BJ (cell line): ENCODE measurements at places on chromosomes 12 and 14.

DNA sequence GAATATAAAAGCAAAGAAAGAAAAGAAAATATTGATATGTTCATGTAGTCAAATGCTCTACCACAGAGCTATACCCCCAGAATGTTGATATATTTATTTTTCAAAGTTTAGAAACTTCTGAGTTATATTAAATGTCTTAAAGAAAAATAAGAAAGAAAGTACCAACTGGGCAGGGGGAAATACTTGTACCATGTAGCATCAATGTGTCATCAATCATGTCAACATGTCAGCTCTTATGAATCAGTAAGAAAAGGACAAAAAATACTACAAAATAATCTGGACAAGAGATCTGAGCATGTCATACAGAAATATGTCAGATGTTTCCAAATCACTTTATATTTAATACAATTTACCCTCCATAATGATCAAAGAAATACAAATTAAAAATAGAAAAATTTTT lies 595.1 kb upstream of the ATP2B1 start:
- no peak for DNase-seq

DNA sequence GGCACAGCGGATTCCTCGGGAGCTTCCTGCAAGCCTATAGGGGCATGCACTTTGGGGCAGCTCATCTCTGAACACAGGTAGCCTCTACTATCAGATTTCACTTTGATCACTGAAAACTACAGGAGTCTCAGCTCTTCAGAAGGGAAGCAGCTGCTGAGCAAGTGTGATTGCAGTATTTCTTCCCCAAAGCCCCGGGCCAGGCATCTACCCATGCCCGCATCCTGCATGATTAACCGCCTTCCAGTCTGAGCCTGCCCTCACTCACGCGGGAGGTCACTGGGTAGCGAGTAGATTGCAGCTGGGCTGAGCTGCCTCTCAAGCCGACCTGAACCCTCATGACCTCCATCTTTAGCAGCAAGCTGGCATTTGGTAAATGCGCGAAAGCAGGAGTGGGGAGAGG lies 334.7 kb downstream of the DPF3 start:
- DNase-seq, result no peak

GRCh38 chr12:100868487-100868886 lies 73.9 kb downstream of the ANO4 start:
- DNase-seq, result peak; percentile 11

- DNase-seq, result no peak
Observed at GRCh38 chr14:87952307-87953094, 40.5 kb downstream of the GALC start.

DNA sequence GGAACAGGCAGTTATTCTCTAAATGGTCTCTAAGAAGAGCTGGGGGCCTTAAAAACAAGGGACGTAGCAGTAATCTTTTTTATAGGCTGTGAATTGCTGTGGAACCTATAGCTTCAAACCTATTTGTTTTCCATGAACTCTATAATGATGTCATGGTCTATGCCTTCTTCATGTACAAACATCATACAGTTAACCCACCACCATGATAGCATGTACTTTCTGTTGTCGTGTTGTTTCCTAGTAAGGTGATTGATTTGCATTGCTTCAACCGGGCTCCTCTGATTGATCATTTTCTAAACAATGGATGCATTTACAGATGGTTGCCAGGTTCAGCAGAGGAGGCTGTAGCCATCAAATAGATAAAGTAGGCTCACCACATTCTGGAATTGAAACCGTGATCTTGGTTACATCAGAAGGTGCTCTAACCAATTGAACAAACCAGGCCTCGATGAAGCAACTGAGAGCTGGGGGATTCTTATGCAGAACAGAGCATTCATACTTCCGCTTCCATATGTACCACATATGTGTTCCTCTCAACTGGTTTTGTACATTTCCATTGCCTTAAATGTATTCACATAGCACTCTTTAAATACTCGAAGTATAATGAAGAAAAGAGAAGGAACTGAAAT lies 25.6 kb upstream of the PCNX1 start:
- no peak for DNase-seq

GRCh38 chr14:89024691-89025090 lies 200.2 kb downstream of the TTC8 start:
- no peak for DNase-seq

DNA sequence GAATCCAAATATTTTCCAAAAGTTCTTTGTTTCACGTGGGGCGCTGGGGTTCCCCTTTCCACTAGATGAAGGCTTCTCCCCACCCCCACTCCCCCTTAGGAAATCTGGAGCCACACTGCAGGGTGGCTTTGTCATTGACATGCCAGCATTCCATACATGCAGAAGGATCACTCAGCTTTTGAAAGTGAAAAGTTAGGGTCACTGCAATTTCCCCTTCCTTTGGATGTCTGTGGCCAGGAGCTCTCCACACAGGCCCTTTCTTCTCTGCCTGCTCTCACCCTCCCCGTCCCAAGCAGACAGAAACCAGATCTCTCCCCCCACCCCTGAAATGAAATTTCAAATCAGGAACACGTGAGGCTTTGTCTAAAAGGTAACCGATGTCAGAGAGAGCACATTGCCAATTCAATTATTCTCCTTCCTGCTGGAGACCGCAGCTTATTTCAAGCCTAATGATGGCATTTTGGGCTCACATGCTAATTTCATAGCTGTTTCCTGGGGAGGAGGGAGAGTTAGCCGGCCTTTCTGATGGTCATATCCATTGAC lies 153.9 kb upstream of the RFLNA start:
- no peak for DNase-seq

- DNase-seq, result no peak
Observed at GRCh38 chr14:22569106-22569736, 19.8 kb downstream of the DAD1 start.

- DNase-seq, result no peak
Observed at GRCh38 chr12:131054345-131055092, 100.8 kb downstream of the ADGRD1 start.

- DNase-seq, result no peak
Observed at GRCh38 chr12:118034429-118035189, 18.1 kb downstream of the RFC5 start.

DNA sequence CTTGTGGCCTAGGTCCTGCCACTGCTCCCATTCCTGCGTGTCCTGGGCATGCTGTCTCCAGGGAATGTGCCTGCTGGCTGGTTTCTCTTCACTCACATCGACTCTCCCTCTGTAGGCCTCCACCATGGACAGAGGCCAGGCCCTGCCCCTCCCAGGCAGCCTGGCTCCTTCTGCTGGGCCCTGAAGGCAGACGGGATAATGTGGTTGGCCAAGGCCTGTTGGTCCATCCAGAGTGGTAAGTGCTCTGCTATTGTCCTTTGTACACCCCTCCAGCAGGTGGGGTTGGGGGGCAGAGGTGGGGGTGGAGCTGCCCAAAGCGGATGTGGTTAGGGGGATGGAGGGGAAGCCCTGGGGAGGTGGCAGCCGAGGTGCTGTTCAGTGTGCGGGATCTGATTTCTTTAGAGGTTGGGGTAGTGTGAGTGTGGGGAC lies 9.5 kb upstream of the NR4A1 start:
- DNase-seq, result no peak

DNA sequence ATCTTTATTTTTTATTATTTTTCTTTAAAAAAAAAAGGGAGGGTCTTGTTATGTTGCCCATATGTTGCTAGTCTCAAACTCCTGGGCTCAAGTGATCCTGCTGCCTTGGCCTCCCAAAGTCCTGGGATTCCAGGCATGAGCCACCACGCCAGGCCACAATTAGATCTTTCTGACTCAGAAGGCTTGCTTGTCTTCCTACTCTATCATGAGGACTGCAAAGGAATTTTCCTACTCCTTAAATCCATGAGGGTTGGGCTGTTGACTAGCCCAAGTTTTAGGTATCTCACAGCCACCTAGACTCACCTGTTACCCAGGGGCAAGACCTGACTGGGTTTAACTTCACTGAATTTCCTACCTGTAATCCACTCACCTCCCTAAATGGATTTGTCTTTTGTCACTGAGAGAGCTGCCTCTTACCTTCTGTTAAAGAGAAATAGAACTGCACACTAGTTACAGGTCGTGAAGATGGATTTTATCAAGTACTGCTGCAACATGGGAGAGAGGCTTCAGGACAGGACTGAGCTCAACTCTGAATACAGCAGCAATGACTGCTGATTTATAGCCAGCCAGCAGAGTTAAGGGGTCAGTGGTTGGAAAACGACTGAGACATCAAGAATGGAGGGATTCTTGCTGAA lies 72.3 kb downstream of the B4GALNT3 start:
- DNase-seq, result no peak

DNA sequence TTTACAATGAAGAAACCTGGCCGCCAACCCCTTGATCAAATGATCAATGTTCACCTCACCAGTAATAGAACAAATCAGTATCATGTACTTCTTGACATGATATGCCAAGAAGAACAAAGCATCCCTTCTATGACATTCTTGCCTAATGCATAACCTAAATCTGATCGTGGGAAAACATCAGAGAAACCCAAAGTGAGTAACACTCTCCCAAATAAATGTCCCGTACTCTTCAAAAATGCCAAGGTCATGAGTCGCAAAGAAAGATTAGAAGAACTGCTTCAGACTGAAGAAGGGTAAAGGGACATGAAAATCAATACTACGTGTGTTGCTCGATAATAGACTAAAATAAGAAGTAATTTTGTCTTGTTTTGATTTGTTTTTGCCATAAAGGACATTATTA lies 11.4 kb upstream of the SLC25A3 start:
- DNase-seq, result no peak

DNA sequence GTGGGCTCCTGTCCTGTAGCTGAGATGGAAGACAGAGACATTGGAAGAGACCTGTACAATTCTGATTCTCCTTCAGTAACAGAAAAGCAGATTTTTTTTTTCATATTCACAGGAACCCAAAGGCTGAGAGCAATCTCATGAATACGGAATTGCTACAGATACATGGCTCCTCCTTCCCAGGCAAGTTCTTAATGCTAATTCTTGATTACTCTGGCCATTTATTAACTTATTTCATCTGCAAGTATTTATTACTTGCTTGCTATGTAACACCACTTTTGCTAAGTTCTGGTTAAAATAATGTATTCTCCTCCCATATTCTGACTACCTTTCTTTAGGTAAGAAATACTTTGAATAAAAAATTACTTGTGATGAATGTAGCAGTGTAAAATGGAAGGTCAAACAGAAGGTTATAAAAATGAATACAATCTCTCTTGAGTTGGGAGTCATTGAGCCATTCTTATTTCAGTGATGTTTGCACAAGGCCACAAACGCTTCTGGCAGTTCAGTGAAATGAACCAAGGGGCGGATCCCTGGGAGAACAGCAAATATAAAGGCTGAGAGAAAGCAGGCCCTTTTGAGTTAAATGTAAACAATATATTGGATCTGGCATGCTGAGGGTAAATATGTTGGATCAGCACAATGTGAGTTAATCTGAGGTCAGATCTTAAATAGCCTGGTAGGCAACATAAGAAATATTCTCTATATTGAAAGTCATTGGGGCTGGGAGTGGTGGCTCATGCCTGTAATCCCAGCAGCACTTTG lies 37.6 kb downstream of the MUCL1 start:
- no peak for DNase-seq

GRCh38 chr14:103516426-103517173 lies 6.0 kb downstream of the CKB start:
- DNase-seq, result no peak

GRCh38 chr12:15122344-15122743 lies 98.9 kb downstream of the RERG start:
- DNase-seq, result no peak

DNA sequence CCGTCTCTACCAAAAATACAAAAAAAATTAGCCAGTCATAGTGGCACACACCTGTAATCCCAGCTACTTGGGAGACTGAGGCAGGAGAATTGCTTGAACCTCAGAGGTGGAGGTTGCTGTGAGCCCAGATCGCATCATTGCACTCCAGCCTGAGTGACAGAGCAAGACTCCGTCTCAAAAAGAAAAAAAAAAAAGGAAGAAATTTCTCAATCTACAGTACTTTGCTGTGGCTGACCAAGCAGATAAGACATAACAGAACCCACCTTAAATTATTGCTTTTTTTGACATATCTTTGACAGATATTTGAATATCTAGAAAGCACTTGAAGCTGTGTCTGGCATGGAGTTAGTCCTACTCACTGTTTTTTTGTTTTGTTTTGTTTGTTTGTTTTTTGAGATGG lies 34.9 kb upstream of the HNF1A start:
- DNase-seq, result no peak

DNA sequence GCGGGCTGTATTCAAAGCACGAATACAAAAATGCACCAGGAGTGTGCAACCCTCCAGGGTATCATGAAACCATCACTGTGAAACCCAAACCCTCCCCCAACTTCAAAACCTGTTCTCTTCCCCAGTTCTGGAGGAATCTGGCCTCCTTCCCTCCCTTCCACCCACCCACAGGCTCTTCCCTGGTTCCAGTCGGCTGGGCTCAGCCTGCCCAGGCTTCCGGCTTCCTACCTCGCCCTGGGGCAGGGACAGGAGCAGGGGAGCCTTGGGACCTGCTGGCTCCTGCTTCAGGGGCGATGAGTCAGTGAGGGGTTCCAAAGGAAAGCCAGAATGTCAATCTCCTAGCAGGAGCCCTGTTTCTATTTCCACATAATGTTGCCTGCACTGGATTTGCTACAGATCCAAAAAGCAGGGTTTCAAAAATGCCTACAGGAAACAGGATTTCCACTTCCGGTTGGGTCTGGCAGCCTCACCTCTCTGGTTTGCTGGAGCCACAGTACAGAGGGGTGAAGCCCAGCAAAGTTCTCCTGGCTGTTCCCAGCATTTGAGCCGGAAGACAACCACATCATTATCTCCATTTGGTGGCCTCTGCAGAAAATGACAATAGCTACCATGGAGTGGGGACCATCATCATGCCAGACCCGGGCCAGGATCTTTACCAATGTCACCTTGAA lies 278.3 kb downstream of the DPF3 start:
- DNase-seq, result no peak
